ENCODE measurements at places on chromosomes 16 and 17. TPM values are rescaled to one million over a fixed set of nuclear protein-coding genes. Genes with fewer than 3 reads are reported as not detected.

The JUP gene
- 40.7 TPM for total RNA-seq

The KRTAP9-2 gene
- not detected for total RNA-seq

The PMFBP1 gene
- total RNA-seq: not detected

The PIPOX gene
- 1.2 TPM for total RNA-seq

All from smooth muscle cell of the pulmonary artery (primary cell).